ENCODE measurements at places on chromosomes 13 and 19.

DNA sequence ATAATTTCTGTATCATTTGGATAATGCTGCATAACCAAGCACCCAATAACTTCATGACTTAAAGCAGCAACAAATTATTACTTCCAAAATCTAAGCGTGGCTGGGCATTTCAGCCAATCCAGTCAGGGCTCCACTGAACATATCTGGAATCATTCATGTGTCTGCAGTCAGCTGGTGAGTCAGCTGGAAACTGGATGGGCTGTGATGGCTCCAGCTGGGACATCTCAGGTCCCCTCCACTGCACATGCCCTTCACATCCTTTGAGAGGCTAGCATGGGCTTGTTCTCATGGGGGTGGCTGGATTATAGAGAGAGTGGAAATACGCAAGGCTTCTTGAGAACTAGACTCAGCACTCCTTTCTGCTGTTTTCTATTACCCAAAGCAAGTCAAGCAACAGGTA lies 961.9 kb downstream of the DIAPH3 start:
- no peak for DNase-seq

GRCh38 chr13:21659087-21659486 lies 11.8 kb upstream of the FGF9 start:
- no peak for DNase-seq

- DNase-seq, result no peak
Measured at GRCh38 chr13:113322043-113322461, 25.0 kb downstream of the LAMP1 start.

DNA sequence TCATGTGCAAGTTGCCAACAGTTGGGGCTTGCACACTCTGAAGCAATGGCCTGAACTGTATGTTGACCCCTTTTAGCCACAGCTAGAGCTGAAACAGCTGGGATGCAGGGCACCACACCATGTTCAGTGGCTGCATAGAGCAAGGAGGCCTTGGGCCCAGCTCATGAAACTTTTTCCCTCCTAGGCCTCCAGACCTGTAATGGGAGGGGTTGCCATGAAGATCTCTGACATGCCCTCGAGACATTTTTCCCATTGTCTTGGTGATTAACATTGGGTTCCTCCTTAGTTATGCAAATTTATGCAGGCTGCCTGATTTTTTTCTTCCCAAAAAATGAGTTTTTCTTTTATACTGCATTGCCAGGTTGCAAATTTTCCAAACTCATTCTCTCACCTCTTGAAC lies 165.1 kb upstream of the PRR20A start:
- no peak for DNase-seq

- DNase-seq, result peak; percentile 48
Measured at GRCh38 chr19:18119717-18120105, 22.1 kb downstream of the MAST3 start.

DNA sequence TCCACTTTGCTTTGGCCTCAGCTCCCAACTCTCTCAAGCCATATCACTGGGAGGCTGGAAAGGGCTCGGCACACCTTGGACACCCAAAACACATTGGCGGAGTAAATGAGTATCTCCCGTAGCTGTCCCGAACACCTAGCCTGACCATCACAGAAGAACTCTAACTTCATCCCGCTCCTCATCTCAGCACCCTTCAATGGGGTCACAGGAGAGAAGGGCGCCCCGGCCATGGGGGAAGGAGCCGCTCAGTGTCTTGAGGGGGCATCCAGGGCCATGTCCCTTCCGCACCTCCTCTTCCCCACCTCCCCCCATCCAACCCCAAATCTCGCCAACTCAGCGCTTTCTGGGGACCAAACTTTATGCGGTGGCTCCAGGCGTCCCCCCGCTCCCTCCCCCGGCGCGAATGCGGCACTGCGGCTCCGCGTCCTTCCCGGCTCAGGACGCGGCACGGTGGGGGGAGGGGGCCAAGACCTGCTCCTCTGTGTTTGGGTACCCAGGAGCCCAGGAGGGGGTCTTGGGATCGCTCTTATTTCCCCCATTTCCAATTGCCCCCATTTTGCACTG lies 3.0 kb downstream of the KCNC3 start:
- no peak for DNase-seq

DNA sequence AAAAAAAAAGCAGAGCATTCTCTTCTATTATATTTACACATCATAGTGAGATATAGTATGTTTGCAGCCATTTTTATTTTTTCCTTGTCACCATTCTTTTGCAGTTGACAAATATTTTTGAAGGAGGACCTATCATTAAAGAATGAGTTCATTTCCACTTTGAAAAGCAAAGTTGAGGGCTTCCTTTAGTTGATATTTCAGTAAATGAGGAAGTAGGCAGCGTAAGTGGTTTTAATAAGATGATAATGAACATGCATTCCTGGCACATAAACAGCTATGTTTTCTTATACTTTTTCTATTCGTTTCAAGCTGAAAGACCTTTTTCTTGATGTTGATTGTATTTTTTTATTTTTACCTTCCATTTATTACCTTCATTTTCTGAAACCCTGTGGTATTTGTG lies 66.2 kb downstream of the ZMYM2 start:
- DNase-seq, result no peak

DNA sequence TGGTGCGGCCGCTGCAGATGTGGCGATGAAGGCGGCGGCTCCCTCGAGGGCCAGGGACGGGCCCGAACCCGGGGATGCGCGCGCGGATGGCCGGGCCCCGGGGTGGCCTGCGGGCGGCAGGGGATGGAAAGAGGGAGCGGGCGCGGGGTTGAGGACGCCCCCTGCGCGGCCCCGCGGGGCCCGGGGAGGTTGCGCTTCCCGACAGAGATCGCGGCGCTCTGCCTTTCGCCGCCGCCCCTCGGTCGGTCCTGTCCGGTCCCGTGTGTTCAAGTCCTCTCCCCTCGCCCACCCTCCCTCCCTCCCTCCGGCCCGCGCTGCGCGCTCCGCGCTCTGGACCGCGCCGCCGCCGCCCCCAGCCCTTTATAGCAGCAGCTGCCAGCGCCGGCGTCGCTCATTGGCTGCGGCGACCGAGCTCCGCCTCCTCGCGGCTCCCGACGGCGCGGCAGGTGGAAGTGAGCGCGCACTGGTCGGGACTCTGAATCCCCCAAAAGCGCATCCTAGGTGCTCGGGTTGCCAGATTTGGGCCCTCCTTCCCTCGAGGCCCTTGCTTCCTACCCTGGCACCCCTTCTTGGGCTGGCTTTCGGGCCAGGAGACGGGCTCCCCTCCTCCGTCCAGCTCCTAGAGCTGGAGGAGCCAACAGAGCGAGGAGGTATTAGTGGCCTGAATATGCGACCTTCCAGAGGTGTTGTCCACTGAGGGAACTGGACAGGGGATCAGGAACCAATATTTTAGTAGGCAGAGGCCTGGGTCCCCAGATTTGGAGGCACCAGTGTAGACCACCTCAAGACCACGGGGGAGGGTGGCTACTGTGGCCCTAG lies at the start of gene ELAVL3:
ELAVL3 (minus strand) TSS at position 332 of the 819 bp plus-strand sequence. CDS start 438 bp downstream, outside the sequence.
- no peak for DNase-seq

- no peak for DNase-seq
Measured at GRCh38 chr19:48813123-48813913, 2.5 kb upstream of the BCAT2 start.

- no peak for DNase-seq
Measured at GRCh38 chr13:71621174-71622124, 245.6 kb downstream of the DACH1 start.

- no peak for DNase-seq
Measured at GRCh38 chr13:66926851-66927524, 303.1 kb downstream of the PCDH9 start.

DNA sequence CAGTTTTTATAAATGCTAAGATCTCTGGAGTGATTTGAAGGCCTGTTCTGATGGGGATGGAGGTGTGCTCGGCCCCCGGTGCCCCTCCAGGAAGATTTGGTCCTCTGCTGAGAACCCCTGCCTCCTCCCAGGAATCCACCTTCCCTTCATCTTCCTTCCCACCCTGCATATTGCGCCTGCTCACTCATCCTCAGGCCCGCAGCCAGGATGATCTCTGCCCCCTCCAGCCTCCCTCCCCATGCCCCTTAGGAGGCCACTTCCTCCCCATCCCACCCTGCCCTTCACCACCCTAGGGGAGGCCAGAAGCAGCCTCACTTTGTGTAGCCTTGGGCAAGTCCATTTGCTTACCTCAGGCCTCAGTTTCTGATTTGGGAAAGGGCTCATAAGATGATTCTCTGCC lies 19.7 kb downstream of the VASP start:
- DNase-seq, result no peak

DNA sequence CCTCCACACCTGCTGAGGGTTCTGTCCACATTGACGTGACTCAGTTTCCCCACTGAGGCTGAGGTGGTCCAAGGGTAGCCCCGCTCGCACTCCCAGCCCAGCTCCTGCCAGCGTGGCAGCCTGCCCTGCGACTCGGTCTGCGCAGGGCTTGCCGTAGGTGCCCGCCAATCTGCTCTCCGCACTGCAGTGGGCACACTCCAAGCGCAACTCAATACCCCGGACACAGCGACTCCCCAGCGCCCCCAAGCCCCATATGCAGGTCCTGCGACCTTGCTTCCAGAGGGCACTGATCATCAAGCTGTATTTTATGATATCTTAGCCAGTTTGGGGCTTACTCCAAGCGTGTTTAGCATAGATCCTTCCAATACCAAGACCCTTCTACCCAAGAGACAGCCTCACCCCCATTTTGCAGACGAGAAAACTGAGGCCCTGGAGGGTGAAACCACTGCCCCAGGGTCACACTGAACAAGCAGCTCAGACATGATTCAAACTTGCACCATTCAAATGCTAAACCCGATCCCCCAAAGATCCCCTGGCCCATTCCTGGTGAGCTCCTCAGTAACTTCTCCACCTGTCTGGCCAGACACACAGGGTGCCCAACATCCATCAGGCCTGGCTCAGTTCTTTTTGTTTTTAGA lies 13.5 kb downstream of the PTPRS start:
- DNase-seq, result no peak

- DNase-seq, result no peak
Measured at GRCh38 chr13:36885901-36886300, 34.1 kb downstream of the SMAD9 start.

GRCh38 chr13:110103534-110103933 lies 203.4 kb downstream of the COL4A1 start:
- no peak for DNase-seq

GRCh38 chr19:29605653-29606419 lies at the start of gene POP4:
Gene POP4, plus strand, starts transcription at chr19:29606283. Its CDS starts 36 bp downstream, at chr19:29606319.
- peak; percentile 96 for DNase-seq

- no peak for DNase-seq
Measured at GRCh38 chr13:30113551-30113950, 193.8 kb downstream of the KATNAL1 start.

DNA sequence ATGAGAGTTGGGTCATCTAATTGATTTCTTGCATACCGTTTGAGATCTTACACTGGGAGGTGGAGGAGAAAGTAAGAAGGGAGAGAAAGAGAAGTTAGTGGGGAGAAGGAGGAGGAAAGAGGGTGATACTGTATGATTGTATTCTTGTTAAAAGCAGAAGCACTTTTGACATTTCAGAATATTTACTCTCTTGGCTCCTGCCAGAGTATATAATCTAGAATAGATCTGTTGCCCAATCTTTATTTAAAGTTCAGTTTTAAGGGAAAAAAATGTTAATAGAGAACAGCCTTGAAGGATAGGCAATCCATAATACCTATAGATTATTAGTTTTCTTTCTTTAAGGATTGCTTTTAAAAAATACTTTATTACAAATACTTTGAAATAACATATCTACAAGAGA lies 41.5 kb downstream of the PDS5B start:
- no peak for DNase-seq

- no peak for DNase-seq
Measured at GRCh38 chr13:112253631-112254030, 122.5 kb upstream of the SPACA7 start.

- DNase-seq, result no peak
Measured at GRCh38 chr19:3710265-3710812, 2.2 kb downstream of the TJP3 start.

DNA sequence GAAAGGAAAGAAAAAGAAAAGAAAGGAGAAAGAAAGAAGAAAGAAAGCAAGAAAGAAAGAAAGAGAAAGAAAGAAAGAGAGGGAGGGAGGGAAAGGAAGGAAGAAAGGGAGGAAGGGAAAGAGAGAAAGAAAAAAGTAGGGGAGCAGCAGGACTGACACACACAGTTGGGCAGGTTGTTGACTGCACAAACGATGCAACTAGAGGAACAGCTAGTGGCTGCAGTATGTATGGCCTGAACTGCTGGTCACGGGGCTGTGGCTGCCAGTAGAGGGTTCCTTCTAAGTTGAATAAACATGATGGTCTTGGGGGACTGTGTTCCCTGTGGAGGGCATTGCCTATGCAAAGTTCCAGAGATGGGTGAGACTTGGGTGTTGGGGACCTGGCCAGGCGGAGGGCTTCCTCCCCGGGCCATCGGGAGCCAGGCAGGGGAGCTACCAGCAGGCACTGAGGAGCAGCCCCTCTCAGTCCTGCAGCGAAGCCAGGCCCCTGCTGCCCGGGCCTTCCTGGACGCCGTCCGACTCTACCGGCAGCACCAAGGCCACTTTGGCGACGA lies 16.7 kb upstream of the COLGALT1 start:
- no peak for DNase-seq

DNA sequence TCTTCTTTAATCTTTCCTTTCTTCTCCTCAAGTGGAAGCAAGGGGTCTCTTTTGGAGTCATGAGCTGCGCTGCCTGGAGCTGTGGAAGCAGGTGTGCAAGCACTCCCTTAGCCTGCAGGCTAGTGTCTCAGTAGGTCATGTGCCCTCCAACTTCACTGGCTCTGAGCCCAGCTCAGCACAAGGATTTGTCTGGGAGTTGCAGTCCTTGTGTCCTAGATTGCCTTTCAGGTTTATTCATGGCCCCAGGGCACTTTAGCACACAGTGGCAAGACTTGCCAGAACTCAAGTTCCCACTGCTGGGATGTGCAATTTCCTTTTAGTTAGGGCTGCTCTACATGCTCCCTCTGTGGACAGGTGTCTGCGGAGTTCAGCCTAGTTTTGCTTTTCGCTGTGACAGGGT lies 211.7 kb downstream of the LIG4 start:
- DNase-seq, result no peak
